ENCODE measurements at places on chromosomes 12 and 14.

GRCh38 chr14:76699939-76700590, 61.2 kb upstream of the VASH1 start:
- DNase-seq = no peak

- DNase-seq = peak; percentile 9
Measured at GRCh38 chr14:37599507-37600368, 4.3 kb downstream of the TTC6 start.

DNA sequence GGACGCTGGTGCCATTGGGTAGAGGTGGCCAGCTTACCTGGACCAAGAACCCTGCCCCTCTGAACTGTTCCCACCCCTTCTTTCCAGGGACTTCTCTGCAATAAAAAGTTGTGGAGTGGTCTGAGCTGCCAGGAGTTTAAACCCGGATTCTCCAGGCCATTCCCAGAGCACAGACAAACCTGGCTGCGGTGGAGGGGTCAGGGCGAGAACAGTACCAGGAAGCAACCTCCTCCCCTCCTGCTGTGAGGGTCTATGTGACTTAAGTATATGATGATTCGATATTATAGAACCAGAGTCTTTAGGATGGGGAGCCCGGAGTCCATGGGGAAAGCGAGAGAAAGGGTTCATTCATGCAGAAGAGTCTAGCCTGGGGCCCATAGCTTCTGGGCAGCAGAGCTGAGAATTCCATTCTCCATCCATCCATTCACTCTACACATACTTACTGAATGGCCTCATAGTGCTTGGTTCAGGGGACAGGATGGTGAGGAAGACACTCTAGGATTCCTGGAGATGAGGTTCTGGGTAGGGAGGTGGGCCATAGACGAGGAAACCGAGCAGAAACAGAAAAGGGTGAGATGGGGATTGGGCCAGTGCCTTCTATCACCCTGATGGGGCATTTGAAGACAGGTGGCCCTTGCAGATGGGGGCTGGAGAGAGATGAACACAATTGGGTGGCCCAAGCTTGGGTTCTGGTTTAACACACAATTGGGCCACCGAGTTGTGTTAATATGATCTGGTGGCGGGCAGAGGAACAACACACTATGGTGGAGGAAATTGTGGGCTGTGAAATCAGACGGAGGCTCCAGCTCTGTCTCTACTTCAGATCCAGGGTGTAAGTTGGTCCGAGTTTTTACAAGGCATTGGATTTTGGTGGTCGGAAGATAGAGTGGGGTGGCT, 5.2 kb downstream of the KRT86 start:
- no peak for DNase-seq

DNA sequence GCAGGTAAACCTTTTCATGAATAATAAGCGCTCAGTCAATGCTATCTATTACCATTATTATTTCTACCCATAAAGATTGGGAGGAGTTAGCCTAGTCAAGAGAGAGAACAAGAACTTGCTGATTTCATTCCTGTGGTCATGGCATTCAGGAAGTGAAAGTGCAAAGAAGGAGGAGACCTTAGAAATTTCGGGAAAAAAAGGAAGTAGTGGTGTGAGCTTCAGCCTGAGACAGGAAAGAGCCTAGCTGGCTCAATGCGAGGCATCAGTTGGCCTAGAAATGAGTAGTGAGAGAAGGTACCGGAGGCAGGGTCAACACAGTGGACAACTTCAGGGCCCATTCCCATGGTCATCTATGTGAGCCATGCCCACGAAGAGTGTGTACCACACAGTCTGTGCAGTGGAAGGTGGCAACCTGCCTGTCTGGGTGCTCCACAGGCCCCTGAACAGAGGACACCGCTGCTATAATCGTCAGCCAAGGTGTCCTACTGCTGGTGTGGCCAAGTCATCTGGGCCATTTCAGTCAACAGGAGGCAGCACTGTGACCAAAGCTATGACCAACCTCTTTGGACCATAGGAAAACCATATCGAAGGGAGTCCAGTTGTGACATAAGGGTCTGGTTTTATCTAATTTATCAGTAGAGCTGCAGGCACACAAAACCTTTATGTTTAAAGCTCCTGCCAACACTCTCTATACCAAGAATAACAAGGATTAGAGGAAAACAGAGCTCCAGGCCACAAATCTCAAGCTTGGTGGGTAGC, 16.2 kb upstream of the STON2 start:
- no peak for DNase-seq

- no peak for DNase-seq
Measured at GRCh38 chr14:95964901-95965300, 74.3 kb upstream of the C14orf132 start.

DNA sequence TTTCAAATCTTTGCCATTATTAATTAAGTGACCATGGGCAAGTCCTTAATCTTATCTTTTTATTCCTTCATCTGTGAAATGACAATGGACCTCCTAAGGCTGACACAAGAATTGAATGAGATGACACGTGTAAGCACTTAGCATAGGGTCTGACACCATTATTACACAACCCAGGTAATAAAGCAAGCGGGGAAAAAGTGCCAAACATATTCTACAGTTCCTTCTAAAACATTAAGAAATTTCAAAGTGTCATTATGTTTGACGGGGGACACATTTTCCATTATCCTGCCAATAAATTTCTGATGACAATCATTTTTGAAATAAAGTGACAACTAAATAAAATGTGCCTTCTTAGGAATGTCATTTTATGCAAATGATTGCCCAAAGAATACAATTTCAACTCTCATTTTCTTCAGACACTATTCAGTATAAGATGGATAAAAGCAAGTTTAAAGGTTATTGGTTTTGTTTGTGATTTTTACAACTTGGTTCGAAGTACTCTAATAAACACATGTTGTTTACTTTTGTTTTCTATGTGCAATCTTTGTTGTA, 3.0 kb downstream of the ANKS1B start:
- DNase-seq = no peak

All from NCI-H524 treated with DMSO at 0.1 percent for 48 hours (cell line).